ENCODE measurements at places on chromosomes 2 and 18. TPM values are rescaled to one million over a fixed set of nuclear protein-coding genes. Genes with fewer than 3 reads are reported as not detected.

MC4R gene
- total RNA-seq: not detected

COLEC11 gene
- total RNA-seq: 4.9 TPM

UGT1A4 gene
- not detected for total RNA-seq

RBM44 gene
- 0.27 TPM for total RNA-seq
